ENCODE measurements at places on chromosomes 5 and 9.

DNA sequence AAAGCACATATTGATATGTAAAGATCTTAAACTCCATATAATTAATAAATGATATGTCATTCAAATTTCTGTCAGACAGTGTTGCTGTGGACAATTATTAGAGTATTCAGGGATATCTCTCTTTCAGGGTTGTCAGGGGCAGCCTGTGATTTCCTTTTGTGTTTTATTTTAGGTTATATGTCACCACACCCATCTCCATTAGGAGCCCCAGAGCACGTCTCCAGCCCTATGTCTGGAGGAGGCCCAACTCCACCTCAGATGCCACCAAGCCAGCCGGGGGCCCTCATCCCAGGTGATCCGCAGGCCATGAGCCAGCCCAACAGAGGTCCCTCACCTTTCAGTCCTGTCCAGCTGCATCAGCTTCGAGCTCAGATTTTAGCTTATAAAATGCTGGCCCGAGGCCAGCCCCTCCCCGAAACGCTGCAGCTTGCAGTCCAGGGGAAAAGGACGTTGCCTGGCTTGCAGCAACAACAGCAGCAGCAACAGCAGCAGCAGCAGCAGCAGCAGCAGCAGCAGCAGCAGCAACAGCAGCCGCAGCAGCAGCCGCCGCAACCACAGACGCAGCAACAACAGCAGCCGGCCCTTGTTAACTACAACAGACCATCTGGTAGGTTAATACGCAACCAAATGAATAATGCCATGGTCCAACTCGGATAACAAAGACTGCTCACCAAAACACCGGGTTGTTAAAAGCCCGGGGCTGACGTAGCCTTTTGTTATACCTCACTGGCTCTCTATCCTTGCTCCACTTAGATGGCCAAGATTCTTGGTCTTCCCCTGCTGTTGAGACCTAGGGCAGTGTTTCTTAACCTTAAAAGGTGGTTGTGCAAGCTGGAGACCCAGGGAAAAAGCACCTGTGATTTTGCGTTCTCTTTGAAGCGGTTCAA is 24.4 kb downstream of the SMARCA2 start:
- DNase-seq, result no peak
- no peaks in the 10 kb centered on the region for H3K27me3 ChIP-seq
- H3K27ac ChIP-seq, result peak overlapping the region; percentile 41
- peaks cover 21% of the 10 kb centered on the region for H3K4me1 ChIP-seq
- no peak overlapping the region for H3K4me3 ChIP-seq
- peaks cover 82% of the 10 kb centered on the region for H3K36me3 ChIP-seq

DNA sequence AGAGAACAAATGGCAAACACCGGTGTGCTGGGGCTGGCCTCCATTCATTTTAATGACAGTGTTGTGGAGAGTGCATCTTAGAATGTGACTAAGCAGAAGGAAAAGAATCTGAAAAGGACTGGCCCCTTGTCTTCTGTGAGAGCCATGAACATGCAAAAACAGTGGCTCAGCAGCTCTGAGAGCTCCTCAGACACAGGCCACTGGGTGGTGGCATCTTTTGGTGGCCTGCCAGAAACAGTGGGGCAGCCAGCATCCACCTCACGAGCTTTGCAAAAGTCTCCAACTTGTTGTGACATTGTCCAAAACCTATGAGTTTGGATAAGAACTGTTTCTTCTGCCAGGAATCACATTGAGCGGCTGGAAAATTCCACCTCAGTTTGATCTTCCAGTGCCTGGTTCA is 233.4 kb downstream of the NR3C1 start:
- H3K27me3 ChIP-seq, result no peaks in the 10 kb centered on the region
- peaks cover 16% of the 10 kb centered on the region for H3K4me1 ChIP-seq
- H3K36me3 ChIP-seq, result no peaks in the 10 kb centered on the region
- no peak for DNase-seq
- H3K4me3 ChIP-seq, result no peak overlapping the region

DNA sequence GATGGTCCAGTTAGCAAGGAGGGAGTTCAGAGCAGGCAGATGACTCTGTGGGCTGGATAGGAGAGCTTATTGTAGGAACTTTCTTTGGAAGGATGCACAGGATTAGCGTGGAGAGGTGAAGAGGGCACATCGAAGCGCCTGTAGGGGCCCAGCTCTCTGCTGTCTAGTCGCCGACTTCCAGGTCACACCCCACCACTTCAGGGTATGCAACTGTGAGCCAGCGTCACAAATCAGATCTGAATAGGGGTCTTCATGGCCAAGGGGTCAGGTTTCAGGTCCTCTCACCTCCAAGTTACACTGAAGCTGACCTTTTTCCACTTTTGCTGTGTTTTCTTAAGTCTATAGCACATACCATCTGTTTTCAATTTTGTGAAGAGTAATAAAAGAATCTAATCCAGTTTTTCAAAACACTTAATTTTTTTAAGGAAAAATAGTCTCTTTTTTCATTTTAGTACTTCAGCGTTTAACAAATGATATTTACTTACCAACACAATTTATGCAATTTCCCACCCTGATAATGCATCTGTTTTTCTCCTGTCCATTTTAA is 364.2 kb upstream of the CLINT1 start:
- peaks cover 5% of the 10 kb centered on the region for H3K27me3 ChIP-seq
- no peaks in the 10 kb centered on the region for H3K4me1 ChIP-seq
- H3K27ac ChIP-seq, result no peak overlapping the region
- no peak for DNase-seq
- no peak overlapping the region for H3K4me3 ChIP-seq

- no peak for DNase-seq
- H3K36me3 ChIP-seq, result no peaks in the 10 kb centered on the region
- no peaks in the 10 kb centered on the region for H3K4me1 ChIP-seq
- no peak overlapping the region for H3K27ac ChIP-seq
- peaks cover 75% of the 10 kb centered on the region for H3K27me3 ChIP-seq
- no peak overlapping the region for H3K4me3 ChIP-seq
These were observed 72.1 kb upstream of the HSPA9 start for GRCh38 chr5:138647261-138647788.

DNA sequence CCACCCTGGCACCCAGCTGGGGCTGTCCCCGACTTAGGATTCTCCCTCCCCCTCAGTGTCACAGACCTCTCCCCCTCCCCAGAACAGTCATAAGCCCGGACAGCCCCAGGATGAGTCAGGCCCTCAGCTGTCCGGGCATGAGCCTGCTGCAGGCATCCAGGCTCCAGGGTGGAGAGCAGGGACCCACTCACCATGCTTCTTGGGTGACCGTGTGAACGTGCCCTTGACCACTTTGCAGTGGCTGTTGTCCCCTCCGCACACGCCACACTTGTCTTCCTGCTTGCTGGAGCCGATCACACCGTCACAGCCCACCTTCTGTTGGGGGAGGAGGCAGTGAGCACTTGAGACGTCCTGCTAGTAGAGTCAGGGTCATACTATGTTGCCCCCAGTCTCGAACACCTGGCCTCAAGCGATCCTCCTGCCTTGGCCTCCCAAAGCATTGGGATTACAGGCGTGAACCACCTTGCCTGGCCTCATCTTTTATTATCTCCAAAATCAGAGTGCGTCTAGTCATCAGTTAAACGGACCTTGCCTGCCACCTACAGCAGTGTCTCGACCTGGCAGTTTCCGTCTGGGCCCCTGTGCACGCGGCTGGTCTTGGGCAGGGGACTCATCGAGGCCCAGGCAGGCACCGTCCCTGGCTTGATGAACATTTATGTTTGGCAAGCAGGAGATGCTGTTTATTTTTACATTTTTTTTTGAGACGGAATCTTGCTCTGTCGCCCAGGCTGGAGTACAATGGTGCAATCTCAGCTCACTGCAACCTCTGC is 72.6 kb downstream of the ZNF354C start:
- H3K27ac ChIP-seq, result no peak overlapping the region
- H3K4me1 ChIP-seq, result peaks cover 2% of the 10 kb centered on the region
- no peaks in the 10 kb centered on the region for H3K36me3 ChIP-seq
- H3K4me3 ChIP-seq, result no peak overlapping the region
- DNase-seq, result no peak

- H3K36me3 ChIP-seq, result no peaks in the 10 kb centered on the region
- H3K4me1 ChIP-seq, result no peaks in the 10 kb centered on the region
- H3K27ac ChIP-seq, result no peak overlapping the region
These were observed 141.1 kb upstream of the RAD23B start for GRCh38 chr9:107141967-107142366.

- H3K4me1 ChIP-seq, result no peaks in the 10 kb centered on the region
- H3K36me3 ChIP-seq, result no peaks in the 10 kb centered on the region
- H3K27ac ChIP-seq, result no peak overlapping the region
- H3K27me3 ChIP-seq, result no peaks in the 10 kb centered on the region
- DNase-seq, result no peak
These were observed 93.7 kb downstream of the NDFIP1 start for GRCh38 chr5:142202282-142202681.

DNA sequence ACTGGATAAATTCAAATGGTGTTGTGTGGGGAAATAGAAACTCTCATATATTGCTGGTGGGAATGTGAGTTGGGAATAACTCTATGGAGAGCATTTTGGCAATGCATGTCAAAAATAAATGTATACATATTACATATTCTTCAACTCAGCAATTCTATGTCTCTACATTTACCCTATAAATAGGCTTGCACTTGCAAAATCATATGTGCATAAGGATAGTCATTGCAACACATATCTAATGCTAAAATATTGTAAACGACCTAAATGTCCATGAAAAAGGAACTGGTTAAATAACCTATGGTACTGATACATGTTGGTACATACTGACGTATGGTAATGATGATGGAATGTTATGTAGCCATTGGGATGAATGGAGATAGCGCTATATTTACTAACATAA is 94.5 kb upstream of the CHD1 start:
- DNase-seq, result no peak
- H3K4me1 ChIP-seq, result peaks cover 11% of the 10 kb centered on the region
- H3K4me3 ChIP-seq, result no peak overlapping the region
- H3K27me3 ChIP-seq, result no peaks in the 10 kb centered on the region

DNA sequence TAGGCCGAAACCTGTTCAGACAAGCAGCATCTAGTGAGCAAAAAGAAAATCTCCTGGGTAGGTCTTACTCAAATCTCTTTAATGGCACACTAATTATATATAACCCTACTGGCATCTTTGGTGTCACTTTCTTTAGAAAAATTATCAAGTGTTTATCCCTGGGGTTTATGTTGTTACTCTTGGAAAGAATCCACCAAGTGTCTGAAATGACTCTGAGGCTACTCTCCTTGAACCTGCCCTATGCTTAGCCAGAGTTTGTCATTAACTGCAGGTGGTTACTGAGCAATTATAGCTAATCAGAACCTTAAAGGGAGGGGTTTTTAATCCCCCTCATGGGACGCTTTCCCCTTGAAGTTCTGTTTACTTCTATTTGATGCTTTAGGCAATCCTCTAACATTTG is 381.9 kb downstream of the PLK2 start:
- H3K27ac ChIP-seq, result no peak overlapping the region
- no peak overlapping the region for H3K4me3 ChIP-seq
- no peaks in the 10 kb centered on the region for H3K4me1 ChIP-seq
- peaks cover 5% of the 10 kb centered on the region for H3K36me3 ChIP-seq
- H3K27me3 ChIP-seq, result no peaks in the 10 kb centered on the region

DNA sequence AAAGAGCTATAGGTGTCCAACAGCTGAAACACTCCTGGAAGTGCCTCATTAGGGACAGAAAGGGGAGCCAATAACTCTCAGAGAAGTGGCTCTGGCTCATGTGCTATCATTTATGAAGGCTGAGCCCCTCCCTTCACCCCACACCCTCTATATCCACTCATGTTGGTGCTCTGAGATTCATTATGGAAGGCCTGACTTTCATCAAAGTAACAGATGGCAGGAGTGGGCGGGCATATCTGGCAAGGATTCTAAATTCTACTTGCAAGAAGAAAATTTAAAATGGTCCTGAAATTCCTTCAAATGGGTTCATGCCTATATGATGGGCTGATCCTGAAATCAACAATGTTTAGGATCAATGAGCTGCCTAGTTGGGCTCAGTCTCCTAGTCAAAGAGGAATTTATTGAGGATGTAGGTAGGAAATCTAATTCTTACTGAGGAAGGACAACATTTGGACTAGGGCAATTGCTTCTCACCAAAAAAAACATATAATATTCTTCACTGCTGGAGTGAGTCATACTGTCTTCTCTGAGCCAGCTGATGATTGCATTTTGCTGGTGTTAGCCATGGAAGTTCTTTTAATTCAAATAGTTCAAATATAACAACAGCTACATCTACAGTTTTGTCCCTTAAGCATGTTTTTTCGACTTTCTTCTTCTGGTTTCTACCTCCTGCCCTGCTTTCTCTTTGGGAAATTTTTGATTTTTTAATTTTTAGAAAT is 23.5 kb downstream of the NMRK1 start:
- H3K27ac ChIP-seq, result peak overlapping the region; percentile 68
- H3K4me1 ChIP-seq, result peaks cover 3% of the 10 kb centered on the region
- no peak for DNase-seq
- no peaks in the 10 kb centered on the region for H3K27me3 ChIP-seq
- no peak overlapping the region for H3K4me3 ChIP-seq

- DNase-seq, result no peak
- H3K4me3 ChIP-seq, result no peak overlapping the region
These were observed 38.8 kb upstream of the COL5A1 start for GRCh38 chr9:134602547-134603362.

GRCh38 chr5:58491216-58491892 is at the start of gene GAPT:
Gene GAPT, plus strand, starts transcription at chr5:58491435. Its CDS starts 3,102 bp downstream, at chr5:58494537.
- no peaks in the 10 kb centered on the region for H3K4me1 ChIP-seq
- no peak within 1 kb of the TSS for H3K27ac ChIP-seq
- H3K4me3 ChIP-seq, result no peak within 1 kb of the TSS
- H3K36me3 ChIP-seq, result no peaks in the 10 kb centered on the region
- H3K27me3 ChIP-seq, result peaks cover 7% of the 10 kb centered on the region

- H3K4me3 ChIP-seq, result peak overlapping the region; percentile 99
- peak overlapping the region; percentile 72 for H3K27ac ChIP-seq
- DNase-seq, result peak; percentile 56
These were observed 9.1 kb downstream of the PTCH1 start for GRCh38 chr9:95507464-95508241.

DNA sequence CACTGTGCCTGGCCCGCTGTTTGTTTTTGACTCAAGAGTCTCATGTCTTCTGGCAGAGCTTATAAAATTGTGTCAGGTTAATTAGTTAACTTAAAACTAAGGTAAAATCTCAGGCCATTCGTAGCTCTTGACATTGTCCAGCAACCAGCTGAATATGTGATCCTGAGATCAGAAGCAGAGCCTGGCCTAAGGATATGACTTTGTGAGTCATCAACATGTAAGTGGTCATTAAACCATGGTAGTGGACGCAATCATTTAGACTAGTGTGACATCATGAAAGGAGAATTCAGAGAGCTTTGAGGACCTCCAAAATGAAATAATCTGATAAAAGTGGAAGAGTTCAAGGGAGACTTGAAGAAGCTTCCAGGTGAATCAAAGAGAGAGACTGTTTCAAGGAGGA is 23.3 kb downstream of the SPZ1 start:
- no peak overlapping the region for H3K4me3 ChIP-seq
- no peak overlapping the region for H3K27ac ChIP-seq
- no peaks in the 10 kb centered on the region for H3K36me3 ChIP-seq
- DNase-seq, result no peak
- peaks cover 3% of the 10 kb centered on the region for H3K4me1 ChIP-seq
- peaks cover 21% of the 10 kb centered on the region for H3K27me3 ChIP-seq

DNA sequence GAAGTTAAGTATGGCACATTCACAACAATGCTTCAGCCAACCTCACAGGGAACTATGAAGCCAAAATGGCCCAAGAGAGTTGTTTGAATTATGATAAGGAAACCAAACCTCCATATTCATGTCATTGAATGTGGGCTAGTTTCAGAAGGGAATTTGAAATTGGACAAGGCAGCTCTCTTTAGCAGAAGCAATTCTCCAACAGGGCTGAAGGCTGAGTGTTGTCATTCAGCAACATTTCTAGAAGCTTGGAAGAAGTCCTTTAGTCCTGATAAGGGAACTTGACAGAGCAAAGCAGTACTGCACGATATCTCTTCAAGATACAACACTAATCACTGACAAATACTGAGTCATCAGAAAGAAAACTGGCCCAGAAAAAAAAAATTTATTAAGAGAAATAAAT is 115.4 kb downstream of the SLC25A46 start:
- H3K27ac ChIP-seq, result no peak overlapping the region
- DNase-seq, result no peak
- no peaks in the 10 kb centered on the region for H3K27me3 ChIP-seq
- no peaks in the 10 kb centered on the region for H3K4me1 ChIP-seq
